Mammary microvascular endothelial cell (primary cell): ENCODE measurements at places on chromosomes 12 and 14. TPM values are rescaled to one million over a fixed set of nuclear protein-coding genes. Genes with fewer than 3 reads are reported as not detected.

The IGF1 gene
- total RNA-seq: 0.69 and 2.9 TPM in 2 replicates

The TDRD9 gene
- 0.69 and 1.00 TPM in 2 replicates for total RNA-seq

The TAS2R20 gene
- 0.10 and 0.13 TPM in 2 replicates for total RNA-seq

The RD3L gene
- not detected in 2 replicates for total RNA-seq

The IFI27 gene
- total RNA-seq: 2,890 and 3,107 TPM in 2 replicates

The TCHP gene
- total RNA-seq: 16.1 and 17.9 TPM in 2 replicates

The GLT1D1 gene
- total RNA-seq: not detected in 2 replicates

The INHBE gene
- 0.05 TPM in 1 of 2 replicates, not detected in the other for total RNA-seq

The ATP2B1 gene
- total RNA-seq: 12.7 and 16.6 TPM in 2 replicates

The BATF gene
- 0.69 and 1.3 TPM in 2 replicates for total RNA-seq

The MYH6 gene
- 0.05 TPM in 1 of 2 replicates, not detected in the other for total RNA-seq

The GPR65 gene
- under 0.01 and 0.13 TPM in 2 replicates for total RNA-seq

The DRAM1 gene
- 44.2 and 44.8 TPM in 2 replicates for total RNA-seq

The TOMM20L gene
- total RNA-seq: not detected in 2 replicates

The PRKAB1 gene
- 13.5 and 23.9 TPM in 2 replicates for total RNA-seq
